ENCODE measurements at places on chromosomes 5 and 9.
A peak's percentile ranks its signal among the peaks of the same experiment; 100 is the strongest.

DNA sequence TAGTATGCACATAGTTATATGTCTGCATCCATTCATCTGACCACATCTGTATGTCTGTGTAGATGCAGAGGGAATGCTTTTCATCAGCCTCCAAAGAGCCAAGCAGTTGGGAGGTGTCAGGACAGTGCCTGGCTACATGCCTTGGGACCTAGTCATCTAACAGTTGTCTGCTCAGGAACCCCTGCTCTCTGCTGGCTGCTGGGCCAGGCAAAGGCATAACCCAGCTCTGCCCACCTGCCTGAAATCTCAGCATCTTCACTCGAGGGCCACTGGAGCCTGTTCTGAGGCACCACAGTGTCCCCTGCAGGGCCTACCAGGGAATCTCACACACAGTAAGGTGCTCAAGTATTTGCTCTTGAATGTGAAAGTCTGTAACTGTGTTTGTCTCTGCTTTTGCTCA is 3.7 kb downstream of the C9orf50 start:
- peak; percentile 66 for DNase-seq

- no peak for DNase-seq
These were observed 1.3 kb upstream of the ABCA2 start for GRCh38 chr9:137029058-137029936.

- no peak for DNase-seq
These were observed 367.1 kb downstream of the CDK5RAP2 start for GRCh38 chr9:120212853-120213200.

DNA sequence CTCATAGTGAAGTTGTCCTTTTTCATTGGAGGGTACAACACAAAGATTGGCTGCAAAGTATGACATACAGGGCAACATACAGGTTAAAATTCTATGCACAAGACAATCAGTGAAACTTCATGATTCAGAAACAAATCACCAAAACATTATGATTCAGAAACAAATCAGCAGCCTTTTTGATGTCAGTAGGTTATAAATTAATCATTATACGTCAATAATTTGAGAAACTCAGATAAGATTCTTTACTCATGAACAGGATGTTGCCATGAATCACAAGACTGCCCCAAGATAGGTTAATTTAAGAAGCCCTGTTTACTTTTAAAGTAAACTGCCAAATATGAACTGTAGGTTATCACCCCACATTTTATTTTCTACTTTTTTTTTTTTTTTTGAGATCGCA is 62.2 kb upstream of the IL33 start:
- DNase-seq: peak; percentile 78

DNA sequence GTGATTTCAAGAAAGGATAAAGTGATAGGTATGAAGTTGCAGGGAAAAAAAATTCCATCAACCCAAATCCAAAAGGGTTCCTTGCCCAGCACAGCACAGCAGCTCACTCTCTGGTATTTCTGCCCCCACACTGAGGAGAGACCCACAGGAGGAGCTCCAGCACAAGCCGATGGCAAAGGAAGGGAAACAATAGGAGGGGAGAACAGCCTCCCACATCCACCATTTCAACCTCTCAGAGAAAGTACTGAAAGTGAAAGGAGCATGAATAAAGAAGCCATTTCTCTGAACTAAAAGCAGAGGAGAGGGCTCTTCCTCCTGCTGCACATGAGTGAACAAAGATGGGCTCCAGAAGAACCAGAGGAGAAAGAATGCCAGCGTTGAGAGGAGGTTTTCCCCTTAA is 54.9 kb upstream of the ZSWIM6 start:
- DNase-seq: peak; percentile 15

DNA sequence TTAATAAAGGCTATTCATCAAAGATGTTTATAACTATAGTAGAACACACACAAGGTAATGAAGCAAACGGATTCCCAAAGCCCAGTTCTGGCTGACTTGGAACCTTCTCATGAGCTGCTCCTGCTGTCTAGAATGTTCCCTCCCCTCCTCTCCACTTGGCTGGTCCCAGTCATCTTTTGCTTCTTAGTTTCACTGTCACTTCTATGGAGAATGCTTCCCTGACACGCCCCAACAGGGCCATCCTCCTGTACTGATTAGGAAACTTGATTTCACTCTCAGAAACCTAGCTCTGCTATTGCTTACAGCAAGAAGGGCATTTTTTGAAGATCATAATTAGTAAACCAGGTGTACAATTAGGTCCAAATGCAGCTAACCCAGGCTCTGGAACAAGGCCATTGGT is 3.2 kb upstream of the RAPGEF1 start:
- no peak for DNase-seq

GRCh38 chr5:153206361-153206760 is 284.1 kb upstream of the GRIA1 start:
- no peak for DNase-seq

DNA sequence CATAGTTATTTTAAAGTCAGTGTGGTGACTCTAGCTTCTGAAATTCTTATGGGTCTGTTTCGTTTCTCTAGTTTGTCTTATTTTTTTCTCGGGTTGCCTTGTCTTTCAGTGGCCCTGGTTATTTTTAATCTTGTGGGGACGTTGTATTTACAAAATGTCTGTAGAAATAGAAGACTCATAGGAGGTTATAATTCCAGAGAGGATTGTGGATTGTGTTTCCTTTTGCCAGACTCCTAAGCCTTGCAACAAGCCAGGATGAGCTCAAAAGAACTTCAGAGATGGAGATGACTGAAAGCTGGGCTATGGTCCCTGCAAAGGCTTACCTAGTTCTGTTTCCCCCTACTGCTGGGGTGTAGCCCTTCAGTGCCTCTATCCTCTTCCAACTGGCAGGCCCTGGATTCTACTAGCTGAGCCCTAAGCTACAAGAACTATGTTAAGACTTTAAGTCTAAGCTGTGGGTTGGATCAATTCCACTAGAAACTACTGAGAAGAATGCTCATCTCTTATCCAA is 32.2 kb upstream of the LECT2 start:
- DNase-seq: no peak

- peak; percentile 1 for DNase-seq
These were observed 16.5 kb upstream of the RLN2 start for GRCh38 chr9:5321058-5321457.

DNA sequence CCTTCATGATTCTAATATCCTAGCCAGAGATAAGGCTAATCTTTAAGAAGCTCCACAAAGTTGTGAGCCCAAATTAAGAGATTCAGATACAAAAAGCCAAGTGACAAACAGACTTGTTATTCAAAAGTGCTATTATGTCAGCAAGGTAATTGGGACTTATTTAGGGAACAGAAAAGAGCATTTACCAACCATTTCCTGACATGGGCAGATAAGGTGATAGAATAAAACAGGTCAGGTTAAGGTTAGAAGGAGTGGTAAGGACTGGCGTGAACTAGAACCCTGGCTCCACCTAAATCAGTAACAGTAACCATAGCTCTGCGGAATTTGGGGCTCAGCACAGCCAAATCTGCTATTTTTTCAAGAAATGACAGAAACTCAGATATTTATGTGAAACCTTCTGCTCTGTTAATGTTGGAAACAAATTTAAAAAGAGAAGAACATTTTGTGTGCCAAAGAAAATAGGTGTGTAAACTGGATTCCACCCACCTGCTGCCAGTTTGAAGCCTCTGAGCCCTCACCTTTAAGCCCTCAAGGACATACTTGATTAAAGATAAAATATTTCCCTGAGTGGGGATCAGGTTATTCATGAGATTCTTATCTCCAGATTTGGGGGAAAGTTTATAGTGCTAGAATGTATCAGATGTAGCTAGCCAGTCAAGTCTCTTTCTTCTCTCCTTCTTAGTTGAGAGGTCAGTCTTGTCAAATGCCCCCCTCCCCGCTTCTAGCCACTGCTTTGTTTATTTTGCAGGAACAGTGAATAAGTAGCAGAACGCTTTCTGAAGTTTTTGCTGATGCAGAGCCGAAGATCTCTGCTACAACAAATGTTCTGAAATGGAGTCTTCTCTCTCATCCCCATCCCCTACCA is 10.2 kb upstream of the ERMP1 start:
- no peak for DNase-seq

GRCh38 chr9:18598969-18599368 is 125.0 kb downstream of the ADAMTSL1 start:
- no peak for DNase-seq

DNA sequence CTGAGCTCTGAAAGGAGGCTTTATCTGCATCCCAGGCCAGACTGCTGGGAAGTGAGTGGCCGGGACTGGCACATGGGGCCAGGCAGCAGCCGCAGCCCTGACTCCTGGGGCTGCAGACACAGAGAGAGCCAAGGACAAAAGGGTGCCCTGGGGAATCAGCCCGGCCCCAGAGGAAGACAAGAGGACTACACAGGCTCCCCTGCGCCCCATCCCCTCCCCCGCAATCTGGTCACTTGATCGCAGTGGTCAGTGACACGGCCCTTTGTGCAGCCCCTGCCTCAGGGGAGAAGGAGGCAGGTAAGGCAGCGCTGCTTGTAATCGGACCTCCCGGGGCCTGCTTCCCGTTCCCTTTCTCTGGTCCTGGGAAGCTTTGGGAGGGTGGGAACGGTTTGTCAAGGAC is 55.5 kb upstream of the FUBP3 start:
- DNase-seq: no peak

GRCh38 chr9:114884787-114885452 is 45.5 kb downstream of the TNFSF8 start:
- no peak for DNase-seq

- no peak for DNase-seq
These were observed 1.1 kb downstream of the NTNG2 start for GRCh38 chr9:132162764-132163456.

- no peak for DNase-seq
These were observed 114.3 kb downstream of the KCTD16 start for GRCh38 chr5:144284931-144285502.

- no peak for DNase-seq
These were observed 111.2 kb downstream of the SH3TC2 start for GRCh38 chr5:148951612-148952011.

DNA sequence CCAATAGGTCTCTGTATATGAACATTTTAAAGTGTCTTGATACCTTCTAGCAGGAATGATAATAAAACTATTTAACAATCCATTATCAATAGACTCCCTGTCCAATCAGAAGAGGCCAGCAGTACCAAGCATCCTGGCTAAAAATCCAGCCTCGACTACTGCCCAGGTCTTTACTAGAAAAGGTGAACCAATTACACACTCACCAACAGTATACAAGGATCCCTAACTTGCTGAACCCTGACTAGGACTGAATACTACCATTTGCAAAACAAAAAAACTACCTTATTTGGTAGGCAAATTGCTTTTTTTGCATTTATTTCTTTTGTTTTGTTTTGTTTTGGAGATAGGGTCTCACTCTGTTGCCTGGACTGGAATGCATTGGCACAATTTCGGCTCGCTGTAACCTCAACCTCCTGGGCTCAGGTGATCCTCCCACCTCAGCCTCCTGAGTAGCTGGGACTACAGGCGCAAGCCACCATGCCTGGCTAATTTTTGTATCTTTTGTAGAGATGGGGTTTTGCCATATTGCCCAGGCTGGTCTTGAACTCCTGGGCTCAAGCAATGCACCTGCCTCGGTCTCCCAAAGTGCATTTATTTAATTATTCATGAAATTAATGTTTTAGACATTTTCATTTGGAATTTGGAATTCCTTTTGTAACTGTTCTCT is 27.5 kb downstream of the FNBP1 start:
- DNase-seq: no peak

DNA sequence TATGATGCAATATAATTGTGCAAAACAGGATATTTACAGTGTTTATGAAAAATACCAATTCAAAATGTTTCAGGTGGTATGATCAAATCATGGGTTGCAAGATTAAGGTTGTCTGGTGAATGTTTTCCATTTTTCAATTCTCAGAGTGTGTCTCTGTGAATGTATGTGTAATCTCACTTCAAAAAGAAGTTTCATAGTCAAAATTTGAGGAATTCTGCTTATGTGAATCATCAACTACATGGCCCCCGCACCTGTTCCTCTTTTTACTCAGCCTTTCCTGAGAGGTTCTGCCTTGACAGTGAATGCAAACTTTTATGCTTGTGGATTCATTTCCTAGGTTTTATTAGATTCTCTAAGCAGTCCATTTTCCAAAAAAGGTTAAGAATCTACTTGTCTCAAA is 32.1 kb downstream of the KCTD16 start:
- no peak for DNase-seq

DNA sequence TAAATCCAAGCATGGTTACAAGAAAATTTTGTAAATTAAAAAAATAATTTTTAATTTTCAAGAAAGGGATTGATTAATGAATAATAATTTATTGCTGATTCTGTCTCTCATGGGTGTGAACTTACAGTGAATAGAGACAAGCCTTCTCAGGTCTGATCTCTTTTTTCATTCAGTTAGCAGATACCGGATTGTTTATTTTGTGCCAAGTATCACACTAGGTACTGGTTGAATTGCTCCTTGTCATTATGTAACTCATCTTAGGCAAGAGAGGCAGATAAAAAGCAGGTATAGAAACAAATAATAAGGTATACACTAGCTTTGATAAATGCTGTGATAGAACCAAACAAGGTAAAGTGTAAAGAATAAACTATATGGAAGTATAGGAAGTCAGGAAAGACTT is 283.3 kb downstream of the PJA2 start:
- DNase-seq: no peak

- no peak for DNase-seq
These were observed 701.3 kb upstream of the ACO1 start for GRCh38 chr9:31683116-31683515.

GRCh38 chr9:93091056-93091452 is 5.0 kb upstream of the CARD19 start:
- DNase-seq: no peak

DNA sequence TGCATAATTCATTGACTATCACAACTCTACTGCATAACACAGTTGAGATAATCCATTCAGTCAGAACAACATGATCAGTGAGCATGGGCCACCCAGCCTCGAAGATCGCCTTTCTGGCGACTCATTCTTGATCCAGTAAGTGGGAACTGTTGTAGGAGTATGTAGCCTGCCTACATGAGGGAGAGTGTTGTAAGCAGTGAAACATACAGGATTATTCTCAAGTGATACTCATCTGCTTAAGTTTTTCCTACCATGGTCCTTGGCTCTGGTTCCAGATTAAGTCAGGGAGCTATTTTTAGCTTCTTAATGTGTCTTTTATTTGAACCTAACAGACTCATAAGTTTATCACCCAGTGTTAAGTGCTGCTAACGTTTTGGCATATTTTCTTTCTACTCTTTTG is 44.0 kb downstream of the TNPO1 start:
- DNase-seq: no peak

GRCh38 chr5:23319901-23320300 is 187.5 kb upstream of the PRDM9 start:
- no peak for DNase-seq

DNA sequence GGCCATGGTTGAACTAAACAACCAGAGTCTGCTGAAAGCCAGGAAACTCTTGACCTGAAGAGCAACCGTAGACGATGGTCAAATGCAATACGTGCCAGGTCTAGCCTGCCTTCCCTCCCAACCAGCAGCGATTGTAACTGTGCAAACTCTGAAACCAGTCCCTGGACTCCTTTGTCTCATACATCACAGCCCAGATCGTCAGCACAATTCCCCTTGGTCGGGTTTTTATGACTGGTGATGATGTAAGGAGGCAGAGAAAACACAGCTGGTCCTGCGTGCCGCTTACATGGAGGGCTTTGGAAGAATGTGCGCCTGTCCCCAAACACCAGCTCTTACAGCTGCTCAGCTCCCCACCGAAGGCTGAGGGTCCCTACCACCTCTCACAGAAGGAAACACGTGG is 24.6 kb downstream of the SMIM23 start:
- no peak for DNase-seq
